ENCODE measurements at places on chromosomes 1 and 21.
A peak's percentile ranks its signal among the peaks of the same experiment; 100 is the strongest.

DNA sequence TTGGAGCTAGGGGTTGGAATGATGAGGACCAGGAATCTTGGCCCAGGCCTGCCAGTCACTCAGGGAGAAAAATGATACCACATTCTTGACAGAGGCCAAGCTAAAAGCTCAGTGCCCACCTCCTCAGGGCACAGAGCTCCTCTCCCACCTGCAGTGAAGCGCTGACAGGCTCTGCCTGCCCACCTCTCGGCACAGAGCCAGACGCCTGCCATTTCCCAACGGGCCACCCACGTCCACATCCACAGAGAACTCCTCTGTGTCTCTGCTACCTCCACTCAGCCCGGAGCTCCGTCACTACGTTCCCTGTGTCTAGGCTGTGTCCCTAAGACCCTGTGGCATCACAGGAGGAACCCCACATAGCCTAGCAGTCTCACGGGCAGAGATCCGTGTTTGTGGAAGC, 60.8 kb downstream of the MRPL37 start:
- no peak for DNase-seq

- DNase-seq, result no peak
These were observed 17.6 kb downstream of the HTR6 start for GRCh38 chr1:19682257-19682656.

GRCh38 chr1:119662034-119662437, 14.0 kb upstream of the ZNF697 start:
- DNase-seq, result no peak

DNA sequence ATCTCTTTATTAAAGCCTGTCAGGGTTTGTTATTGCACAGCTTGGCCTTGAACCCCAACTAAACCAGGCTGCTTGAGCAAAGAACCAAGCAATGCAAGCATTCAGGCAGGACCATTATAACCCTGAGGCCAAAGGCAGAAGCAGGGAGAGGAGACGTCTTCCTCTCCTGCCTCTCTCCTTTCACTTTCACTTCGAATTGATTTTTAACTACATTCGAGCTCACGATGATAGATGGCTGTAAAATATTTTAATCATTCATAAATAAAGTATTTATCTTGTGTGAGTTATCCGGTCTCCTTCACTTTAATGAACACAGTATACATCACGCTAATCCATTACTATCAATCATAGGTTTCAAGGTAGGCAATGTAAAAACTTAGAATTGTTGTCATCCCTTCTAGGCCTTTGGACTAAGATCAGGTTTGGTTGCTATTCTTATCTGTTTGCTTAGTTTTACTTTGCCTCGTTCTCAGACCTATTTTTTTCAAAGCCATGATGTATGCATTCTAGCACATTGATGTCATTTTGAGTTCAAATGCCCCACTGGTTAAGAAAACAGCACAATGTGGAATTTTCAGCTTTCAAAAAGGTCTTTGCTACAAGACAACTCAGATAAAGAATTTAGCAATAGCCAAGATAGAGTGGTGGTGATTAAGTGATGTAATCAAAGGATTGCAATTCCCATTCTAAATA, 480.2 kb upstream of the RUNX1 start:
- DNase-seq, result peak; percentile 37

GRCh38 chr1:171576144-171576543, 45.9 kb upstream of the MYOCOS start:
- no peak for DNase-seq

GRCh38 chr1:173269490-173270230, 62.5 kb upstream of the TNFSF4 start:
- DNase-seq, result no peak

DNA sequence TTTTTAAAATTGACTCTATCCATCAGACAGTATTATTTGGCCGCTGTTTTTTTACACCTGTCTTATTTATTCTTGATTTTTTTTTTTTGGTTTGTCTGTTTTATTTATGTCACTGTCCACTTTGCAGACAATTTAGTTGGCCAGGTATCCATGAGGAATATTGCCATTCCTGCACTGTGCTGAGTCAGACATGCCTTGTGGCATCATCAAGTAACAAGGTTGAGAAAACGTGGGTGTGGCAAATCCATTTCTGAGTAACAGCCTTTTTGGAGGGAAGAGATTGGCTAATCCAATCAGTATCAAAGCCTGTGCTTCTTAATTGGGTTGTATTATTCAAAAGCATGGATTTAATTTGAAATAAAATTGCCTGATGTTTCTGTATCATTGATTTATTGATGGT, 463.1 kb downstream of the USP25 start:
- no peak for DNase-seq

GRCh38 chr1:173860065-173860464, 7.7 kb downstream of the GAS5 start:
- DNase-seq, result no peak

GRCh38 chr1:169779150-169779549, 15.6 kb downstream of the METTL18 start:
- no peak for DNase-seq

DNA sequence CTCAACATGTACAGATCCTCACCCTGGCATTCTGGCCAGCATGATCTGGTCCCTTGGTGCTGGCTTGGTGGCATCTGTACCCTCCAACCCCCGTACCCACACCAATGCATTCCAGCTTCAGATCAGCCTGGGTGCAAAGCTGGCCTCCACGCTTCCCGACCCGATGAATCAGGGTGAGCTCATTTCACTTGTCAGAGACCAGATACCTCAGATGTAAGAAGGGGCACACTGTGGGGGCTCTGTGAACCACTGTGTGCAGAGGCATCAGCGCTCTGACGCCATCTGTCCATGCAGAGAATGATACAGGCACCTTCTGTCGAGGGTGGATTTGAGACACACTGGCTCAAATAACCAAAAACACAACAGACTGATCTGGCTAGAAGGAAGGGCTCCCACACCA, 76.6 kb downstream of the DMRTB1 start:
- DNase-seq, result no peak

DNA sequence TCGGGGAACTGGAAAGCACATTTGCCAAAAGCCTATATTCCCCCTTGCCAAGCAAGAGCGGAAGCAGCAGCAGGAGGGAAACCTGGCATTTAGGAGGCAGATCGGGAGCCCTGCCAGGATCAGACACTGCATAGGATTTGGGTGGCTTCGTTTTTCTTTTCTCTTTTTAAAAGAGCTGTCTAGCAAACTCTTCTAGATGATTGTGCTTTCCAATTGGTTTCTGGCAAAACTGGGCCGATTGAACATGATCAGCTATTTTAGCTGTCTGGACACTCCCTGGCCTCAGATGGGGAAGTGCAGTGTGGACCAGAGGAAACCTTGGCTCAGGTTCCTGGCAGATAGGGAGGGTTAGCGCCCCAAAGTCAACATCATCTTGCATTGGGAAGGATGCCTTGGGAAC, 414.0 kb upstream of the KAZN start:
- peak; percentile 55 for DNase-seq

- no peak for DNase-seq
These were observed 737.2 kb upstream of the CHRM3 start for GRCh38 chr1:238649200-238649599.
